Choroid plexus epithelial cell (primary cell): ENCODE measurements at places on chromosomes 5 and 9.
A peak's percentile ranks its signal among the peaks of the same experiment; 100 is the strongest.

DNA sequence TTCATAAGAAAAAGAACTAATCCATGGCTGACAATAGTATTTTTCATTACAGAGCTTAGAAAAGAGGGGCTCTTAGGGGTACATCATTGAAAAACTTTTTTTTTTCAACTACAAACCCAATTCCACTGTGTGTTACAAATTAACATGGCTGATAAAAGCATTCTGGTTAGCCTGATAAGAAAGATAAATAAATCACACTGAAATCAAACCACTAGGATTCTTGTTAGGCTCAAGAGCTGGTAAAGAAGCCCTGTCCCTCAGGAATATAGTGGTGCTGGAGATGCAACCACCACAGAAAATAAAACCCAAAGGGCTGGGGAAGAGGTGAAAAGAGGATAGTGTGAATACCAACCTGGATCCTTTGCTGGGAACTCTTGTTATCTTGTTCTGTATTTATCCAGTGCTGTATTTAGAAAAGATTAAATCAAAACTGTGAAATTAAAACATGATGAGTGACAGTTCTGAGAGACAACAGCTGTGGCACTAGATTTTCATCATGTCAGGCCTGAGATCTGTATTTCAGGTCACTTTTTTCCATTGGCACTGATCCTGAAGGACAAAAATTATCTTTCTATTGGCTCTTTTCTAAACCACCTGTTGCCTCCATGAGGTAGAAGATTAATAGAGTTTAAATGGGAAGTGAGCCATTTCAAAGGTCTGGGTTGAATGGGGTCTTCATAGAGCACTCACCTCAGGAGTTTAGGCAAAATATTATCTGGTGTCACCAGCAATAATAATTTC lies 118.6 kb downstream of the ARRDC3 start:
- no peak for DNase-seq

- DNase-seq, result peak; percentile 96
Measured at GRCh38 chr9:108142504-108143201, 653.1 kb upstream of the KLF4 start.

DNA sequence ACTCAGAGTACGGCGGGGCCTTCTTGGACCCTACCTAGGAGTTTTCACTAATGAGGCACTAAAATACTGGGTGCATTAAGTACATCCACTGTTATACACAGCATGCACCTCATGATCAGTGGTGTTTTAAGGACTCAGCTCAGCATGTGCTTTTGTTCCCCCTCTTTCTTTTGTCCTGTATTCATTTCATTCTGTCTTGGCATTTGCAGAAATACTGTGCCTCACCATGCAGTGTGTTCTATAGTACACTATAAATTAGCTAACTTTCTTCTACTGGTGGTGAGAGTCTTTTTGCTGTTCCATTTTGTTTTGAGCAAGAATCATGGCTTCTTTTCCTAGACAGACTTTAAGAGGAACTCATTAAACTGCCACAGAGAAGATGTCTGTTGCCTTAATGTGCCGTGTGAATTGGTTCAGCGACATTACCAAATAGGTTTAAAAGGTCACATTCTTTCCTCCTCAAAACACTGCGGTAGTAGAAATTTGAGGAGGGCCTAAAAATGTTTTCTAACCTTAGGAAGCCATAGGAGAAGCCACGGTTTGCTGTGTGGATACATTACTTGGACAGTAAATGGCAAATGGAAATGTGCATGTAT lies 276.6 kb downstream of the MAST4 start:
- no peak for DNase-seq

- peak; percentile 61 for DNase-seq
Measured at GRCh38 chr5:14167211-14167845, 24.2 kb downstream of the TRIO start.

DNA sequence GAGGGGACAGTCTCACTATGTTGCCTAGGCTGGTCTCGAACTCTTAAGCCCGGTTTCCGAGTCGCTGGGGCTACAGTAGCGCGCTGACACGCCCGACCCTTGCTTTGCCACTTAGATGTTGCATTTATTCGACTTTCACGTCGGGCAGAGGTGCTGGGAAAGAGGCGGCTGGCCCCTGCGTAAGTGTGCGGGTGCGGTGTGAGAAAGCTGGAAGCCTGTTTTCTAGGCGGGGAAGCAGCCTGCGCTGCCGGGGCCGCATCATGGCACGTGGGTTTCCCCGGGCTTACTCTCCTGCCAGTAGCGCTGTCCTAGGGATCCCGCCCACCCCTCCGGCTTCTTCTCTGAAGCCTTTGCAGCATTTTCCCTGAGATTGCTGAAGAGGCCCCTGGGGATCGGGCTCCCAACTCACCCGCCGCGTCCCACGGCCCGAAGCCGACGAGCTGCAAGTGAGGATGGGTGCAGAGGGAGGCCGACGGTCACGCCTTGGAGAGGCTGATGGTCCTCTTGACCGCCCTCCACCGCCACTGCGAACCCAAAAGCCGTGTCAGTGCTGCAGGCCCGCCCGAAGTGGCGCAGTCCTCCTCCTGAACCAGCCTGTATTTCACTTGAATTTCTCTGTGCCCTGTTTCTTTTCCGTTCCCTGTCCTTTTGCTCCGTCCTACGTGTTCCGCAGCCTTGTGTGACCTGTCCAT lies 5.8 kb upstream of the TRIM41 start:
- DNase-seq, result peak; percentile 60

DNA sequence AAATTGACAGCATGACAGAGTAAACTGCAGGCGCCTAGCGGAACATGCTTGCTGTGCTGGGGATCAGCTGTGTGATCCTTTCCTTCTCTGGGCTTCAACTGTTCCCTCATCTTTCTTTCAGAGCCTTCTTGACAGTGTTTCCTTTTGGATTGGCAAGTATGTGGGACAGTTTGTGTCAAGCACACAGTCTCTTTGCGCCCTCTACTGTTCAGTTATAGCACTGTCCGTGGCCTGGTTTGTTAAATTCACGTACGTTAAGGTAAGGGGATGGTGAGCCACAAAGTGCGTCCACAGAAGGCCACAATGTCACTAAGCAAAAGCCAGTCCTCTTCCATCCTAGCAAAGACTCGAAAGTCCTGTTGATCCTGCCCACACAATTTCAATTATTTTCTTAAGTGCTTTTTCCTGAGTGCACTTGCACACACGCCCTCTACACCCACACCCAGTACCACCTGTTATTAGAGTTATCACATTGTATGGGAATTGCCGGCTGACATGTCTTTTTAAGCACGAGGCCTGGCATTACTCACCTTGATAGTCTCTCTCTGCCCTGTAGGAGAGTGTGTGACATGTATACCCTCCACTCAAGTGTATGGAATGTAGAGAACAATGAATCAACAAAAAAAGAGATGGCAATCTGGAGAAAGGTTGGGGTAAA lies 22.5 kb upstream of the PTPN3 start:
- peak; percentile 87 for DNase-seq

DNA sequence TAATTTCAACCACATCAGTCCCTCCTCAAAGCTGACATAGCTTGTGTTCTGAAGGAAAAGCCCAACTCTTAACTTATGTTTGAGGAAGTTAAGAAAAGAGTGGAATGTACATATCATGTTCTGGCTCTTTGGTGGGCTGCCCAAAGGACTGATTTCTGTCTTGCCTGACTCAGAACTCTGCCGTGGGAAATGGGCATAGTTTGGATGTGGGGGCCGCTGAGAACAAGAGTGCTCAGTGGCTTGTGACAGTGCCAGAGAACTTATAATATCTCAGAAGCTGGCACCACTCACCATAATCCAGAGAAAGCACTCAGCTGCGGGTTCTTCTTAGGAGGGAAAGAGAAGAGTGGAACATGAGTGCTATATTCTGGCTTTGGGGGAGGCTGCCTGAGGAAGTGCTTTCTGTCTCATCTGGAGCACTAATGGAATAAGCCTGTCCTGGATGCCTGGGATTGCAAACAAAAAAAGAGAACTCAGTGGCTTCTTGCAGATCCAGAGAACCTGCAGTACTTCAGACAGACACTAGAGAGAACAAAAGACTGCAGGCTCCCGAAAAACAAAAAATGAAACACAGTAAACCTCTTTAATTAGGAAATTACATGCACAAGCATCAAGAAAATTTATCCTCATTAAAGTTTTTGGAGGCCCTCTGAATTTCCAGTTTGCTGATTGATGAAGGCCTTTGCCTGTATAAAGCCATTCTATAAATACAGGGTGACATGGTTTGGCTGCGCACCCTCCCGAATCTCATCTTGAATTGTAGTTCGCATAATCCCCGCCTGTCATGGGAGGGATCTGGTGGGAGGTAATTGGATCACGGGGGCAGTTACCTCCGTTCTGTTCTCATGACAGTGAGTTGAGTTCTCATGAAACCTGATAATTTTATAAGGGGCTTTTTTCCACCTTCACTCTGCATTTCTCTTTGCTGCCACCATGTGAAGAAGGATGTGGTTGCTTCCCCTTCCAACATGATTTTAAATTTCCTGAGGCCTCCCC lies 207.0 kb downstream of the DMAC1 start:
- no peak for DNase-seq

GRCh38 chr9:81819859-81820546 lies 108.2 kb upstream of the SPATA31D4 start:
- no peak for DNase-seq

DNA sequence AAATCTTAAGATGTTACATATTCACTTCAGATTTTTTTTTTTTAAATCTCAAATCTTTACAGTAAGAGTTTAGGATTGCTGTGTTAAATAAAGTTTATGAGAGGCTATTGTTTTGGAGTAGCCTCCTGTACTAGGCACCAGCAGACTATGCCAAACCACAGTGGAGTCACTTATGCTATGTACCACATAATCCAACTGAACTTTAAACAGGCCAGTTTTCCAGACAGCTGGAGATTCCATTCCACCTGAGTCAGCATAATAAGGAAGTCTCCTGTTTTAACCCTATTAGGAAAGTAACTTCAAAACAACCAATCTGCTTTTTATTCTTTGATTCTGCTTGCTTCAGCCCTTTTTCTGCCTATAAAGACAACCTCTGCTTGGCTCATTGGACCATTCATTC lies 205.2 kb downstream of the CSNK1G3 start:
- DNase-seq, result peak; percentile 66

DNA sequence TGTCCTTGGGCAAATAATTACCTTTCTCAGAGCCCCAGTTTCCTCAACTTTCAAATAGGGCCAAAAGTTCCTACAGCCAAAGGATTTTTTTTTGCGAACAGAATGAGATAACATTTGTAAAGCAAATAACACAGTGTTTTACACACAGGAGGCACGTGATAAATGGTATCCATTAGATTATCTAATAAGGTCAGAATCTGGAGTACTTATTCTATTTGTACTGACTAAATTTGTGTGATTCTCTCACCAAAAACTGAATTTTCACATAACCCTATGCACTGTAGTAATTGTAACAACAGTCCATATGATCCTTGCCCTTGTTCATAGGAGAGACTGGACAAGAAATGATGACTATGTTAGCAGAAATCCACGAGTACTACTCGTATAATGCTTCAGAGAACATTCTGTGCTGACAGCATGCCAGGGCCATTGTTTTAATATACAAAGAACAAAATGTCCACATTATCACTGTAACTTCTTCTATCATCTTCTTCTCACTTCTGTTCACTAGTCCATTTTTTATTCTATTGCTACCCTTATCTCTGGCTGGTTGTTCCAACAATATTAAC lies 13.9 kb upstream of the FEM1C start:
- peak; percentile 86 for DNase-seq

DNA sequence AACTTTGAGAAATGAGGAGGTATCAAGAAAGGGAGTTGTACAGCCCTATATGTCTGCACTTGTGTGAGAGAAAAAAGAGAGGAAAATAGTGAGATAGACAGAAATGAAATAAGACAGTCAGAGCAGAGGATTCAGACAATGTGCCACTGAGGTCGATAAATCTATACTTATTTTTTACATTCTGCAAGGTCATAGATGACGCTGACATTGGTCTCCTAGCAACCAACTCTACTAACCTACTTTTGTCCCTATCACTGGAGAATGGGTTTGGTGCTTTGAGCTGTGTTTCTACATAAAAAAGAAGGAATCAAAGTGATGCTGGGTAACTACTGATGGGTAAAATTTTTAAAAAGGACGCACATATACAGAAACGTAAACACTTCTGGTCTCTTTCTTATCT lies 573.3 kb upstream of the RORB start:
- no peak for DNase-seq

DNA sequence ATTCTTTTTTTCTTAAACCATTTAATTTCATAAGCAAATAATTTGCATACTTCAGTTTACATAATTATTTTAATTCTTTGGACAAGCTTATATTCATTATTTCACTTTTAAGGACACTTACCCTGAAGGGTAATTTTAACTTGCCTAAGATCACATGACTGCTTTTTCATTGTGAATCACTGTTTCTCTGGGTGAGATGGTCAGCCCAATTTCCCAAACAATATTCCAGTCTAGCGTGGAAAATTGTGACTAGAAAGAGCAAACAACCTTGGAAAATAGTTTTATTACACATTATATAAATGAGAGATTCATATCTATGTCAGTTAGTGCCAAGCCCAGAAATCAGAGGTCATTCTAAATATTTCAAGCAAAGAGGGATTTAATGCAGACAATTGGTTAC lies 21.4 kb upstream of the JAKMIP2 start:
- DNase-seq, result no peak

DNA sequence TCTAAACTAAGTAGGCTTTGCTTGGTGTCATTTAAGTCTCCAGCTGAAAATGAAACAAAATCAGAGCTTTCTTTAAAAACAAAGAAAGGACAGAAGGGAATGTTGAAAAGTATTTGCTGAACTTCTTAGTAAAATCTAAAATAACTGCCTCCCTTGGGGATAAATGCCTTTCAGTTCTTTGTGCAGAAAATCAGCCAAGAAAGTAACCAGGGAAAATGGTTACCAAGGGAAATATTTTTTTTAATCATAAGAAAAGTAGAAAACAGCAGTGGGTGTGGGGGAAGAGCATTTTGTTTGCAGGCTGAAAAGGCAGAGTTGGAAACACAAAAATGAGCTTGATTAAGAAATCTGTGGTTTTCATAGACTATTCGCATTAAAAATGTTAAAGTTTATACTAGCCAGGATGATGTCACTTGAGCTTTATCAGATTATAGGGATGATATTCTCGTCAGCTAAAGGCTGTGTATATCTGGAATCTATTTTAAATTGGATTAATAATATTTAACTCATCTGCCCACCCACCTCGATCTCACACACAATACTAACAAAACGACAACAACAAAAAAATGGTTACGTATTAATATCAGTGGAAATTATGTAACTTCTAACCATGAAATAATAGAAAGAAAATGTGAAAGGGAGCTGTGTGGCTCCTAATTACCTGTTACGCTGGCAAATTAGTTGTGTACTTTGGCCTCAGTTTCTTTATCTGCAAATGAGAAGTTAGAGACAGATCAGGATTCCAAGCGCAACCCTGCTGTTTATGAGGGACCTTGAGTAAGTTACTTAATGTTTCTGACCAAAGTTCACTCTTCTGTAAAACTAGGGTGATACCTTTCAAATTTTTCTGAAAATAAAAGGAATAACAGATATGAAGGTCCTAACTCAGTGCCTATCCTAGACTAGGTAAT lies at the start of gene ECM2:
TSS of gene ECM2 (minus strand) at position 51 of the 911 bp plus-strand sequence. CDS start 13,124 bp downstream, outside the sequence.
- DNase-seq, result peak; percentile 72

DNA sequence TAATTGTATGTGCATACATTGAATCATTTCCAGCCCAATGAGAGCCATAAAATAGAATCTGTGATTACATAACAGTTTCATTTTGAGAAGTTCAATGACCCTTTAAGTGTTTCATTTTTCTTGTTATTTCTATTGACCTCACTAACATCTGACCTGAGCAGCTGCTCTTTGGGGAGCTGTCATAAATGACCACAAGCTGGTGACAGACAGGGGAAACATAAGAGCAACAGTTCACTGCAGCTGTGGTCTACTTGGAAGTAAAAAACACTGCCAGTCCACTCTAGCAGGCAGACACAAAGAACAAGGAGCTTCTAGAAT lies 265.4 kb downstream of the DTWD2 start:
- DNase-seq, result no peak

- DNase-seq, result no peak
Measured at GRCh38 chr9:137313956-137314560, 12.0 kb upstream of the NRARP start.
